ENCODE measurements at places on chromosomes 1 and 21.

- DNase-seq, result no peak
Observed at GRCh38 chr1:179825798-179826460, 51.7 kb downstream of the TOR1AIP2 start.

DNA sequence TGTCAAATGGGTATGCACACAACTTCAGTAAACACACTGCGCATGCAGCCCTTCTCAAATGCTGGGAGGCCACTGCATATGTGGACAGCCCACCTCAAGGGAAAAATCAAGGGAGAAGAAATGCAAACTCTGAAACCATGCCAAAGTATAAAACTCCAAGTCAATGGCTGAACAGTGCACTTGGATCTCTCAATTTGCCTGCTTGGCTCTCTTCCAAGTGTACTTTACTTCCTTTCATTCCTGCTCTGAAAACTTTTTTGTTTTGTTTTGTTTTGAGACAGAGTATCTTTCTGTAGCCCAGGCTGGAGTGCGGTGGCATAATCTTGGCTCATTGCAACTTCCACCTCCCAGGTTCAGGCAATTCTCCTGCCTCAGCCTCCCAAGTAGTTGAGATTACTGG is 18.8 kb upstream of the COP1 start:
- DNase-seq, result no peak

DNA sequence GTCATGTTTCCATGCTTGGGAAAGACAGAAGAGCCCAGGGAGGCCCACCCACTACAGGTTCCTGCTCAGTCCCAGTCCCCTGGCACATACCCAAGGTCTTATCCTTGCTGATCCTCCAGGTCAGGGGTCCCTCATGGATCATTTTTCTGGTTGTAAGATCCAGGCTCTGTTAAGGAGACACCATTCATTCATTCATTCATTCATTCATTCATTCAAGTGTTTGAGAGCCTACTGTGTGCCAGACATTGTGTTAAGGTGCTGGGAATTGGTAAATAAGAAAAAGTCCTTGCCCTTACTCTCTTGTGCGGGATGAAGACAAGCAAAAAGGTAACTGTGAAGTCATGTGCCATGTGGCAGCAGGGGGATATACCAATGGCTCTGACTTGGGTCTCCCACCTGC is 23.8 kb downstream of the LRRC71 start:
- no peak for DNase-seq

GRCh38 chr1:19066248-19066873 is 109.9 kb upstream of the IFFO2 start:
- peak; percentile 19 for DNase-seq

GRCh38 chr1:84164161-84164560 is 20.1 kb downstream of the PRKACB start:
- peak; percentile 26 for DNase-seq

- no peak for DNase-seq
Observed at GRCh38 chr1:36654586-36654985, 171.9 kb upstream of the CSF3R start.

DNA sequence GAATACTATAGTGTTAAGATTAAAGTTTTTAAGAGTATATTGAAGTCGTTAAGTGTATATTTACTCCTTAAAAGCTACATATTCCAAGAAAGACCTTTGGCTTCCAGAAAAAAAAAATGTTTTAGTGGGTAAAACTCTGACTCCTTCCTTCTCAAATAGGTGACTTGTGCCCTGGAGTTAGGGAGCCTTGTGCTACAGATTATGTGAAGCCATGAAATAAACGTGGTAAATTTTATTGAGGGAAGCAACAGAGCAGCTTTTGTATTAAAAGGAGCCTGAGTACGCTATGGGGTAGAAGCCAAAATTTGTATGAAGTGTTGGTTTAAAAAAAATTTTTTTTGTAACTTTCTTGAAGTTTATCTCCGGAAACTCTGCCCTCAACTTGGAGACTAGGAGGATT is 994 bp downstream of the RO60 start:
- no peak for DNase-seq

DNA sequence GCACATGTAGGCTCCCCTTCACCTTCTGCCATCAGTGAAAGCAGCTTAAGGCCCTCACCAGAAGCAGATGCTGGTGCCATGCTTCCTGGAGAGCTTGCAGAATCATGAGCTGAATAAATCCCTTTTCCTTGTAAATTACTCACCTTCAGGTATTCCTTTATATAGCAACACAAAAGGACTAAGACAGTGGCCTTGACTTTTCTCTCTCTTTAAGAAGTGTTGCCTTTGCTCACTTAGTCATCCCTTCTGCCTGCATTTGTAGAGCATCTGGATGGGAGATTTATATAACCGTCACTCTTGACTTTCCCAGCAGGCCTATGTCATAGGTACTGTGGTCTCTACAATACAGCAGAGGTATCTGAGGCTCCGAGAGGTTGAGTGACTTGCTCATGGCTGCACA is 3.7 kb downstream of the PCSK9 start:
- no peak for DNase-seq

GRCh38 chr1:176462674-176463378 is at the start of gene PAPPA2:
TSS of gene PAPPA2 (plus strand) at chr1:176463175. CDS start at chr1:176556323, 93,148 bp downstream.
- peak; percentile 31 for DNase-seq

GRCh38 chr1:87937831-87938395 is 609.2 kb downstream of the LMO4 start:
- no peak for DNase-seq

GRCh38 chr1:3290915-3291314 is 163.6 kb upstream of the ARHGEF16 start:
- DNase-seq, result no peak

DNA sequence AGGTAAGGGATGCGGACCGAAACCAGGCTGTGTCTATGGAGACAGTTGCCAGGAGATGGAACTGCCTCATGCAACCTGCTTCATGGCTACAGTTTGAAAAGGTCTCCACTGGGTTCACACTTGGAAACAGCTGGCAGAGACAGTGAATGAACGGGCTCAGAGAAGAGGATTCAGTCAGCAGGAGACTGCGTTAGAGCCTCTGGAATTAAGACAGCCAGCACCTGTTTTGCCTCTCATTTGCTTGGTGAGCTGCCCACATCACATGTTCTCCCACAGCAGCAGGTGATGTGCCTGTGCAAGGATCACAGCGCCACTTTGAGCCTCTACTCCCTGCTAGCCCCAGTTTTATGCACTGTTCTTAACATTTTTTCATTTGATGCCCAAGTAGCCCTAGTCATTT is 321.0 kb downstream of the PLPP3 start:
- DNase-seq, result no peak

GRCh38 chr1:155044812-155045657 is 6.1 kb upstream of the ADAM15 start:
- peak; percentile 84 for DNase-seq

DNA sequence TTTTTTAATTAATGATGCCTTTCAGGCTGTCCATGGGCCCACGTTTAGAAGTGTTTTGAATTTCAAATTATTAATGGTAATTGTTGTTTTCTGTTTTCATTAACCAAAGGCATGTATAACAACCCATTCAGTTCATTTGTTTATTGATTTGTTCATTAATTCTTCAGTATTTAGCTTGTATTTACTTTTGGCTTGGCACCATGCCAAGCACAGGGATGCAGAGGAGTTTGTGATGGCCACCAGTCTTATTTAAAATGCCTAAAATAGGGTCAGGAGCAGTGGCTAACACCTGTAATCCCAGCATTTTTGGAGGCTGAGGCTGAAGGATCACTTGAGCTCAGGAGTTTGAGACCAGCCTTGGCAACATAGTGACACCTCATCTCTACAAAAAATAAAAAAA is 75.3 kb downstream of the ROR1 start:
- DNase-seq, result no peak

GRCh38 chr1:24317956-24318614 is 1.1 kb upstream of the GRHL3 start:
- DNase-seq, result peak; percentile 46

DNA sequence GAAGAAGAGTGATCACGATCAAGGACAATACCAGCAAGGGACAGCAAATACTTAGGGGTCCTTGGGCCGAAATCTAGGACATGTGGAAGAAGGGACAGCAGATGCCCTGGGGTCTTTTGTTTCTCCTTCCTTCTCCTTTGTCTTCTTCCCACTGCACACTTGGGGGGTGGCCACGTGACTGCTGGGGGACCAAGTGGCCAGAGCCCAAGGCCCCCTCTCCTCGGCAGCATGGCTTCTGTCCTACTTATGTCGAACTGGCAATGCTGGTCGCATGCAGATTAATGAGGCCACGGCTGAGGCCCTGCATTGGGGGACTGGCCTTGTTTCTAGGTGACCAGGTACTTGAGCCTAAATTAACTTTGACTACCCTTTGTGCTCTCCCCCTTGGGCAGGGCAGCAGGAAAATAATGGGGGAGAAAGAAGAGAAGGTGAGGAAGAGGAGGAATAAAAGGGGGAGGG is 83.0 kb downstream of the GRIK3 start:
- DNase-seq, result no peak

DNA sequence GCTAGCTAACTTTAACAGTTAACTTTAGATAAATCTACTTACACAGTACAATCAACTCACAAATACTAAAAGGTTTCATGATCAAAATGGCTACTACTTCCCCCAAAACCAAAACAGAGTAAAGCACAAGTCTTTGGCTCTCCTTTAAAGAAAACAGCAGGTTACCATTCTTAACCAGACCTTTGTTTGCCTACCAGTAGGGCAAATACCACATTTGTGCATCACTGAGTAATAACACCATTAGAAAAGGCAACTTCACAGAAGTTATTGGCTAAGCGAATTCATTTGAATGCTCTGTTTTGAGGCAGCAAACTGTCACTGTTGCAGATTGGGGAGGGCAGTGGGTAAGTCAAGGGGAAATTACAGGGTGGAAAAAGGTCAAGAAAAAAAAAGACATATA is 17.3 kb upstream of the SERPINC1 start:
- no peak for DNase-seq

- peak; percentile 52 for DNase-seq
Observed at GRCh38 chr1:191993549-191993948, 164.7 kb upstream of the RGS18 start.

GRCh38 chr1:17958704-17959103 is 148.9 kb upstream of the IGSF21 start:
- no peak for DNase-seq

DNA sequence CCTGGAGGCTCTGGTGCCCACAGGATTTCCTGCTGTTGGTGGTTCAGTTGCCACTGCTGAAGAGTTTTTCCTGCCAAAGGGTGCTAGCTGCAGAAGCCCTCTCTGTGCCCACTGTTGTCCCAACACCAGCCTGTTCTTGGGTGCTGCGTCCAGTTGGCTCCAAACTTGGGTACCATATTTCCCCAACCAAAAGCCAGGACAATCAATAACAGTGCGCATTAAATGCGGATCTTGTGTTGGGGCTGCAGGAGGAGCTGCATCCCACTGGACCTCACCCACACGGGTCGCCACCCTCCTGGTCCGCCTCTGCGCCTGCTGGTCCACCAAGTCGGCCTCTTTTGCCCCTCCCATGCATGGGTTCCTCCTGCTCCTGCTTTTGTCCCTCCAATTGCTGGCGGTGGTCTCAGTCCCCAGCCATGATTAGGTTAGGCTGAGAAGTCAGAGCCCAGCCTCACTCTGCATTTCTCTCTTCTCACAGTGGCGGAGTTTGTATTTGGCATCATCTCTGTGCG is 9.8 kb downstream of the ABCG1 start:
- DNase-seq, result no peak

DNA sequence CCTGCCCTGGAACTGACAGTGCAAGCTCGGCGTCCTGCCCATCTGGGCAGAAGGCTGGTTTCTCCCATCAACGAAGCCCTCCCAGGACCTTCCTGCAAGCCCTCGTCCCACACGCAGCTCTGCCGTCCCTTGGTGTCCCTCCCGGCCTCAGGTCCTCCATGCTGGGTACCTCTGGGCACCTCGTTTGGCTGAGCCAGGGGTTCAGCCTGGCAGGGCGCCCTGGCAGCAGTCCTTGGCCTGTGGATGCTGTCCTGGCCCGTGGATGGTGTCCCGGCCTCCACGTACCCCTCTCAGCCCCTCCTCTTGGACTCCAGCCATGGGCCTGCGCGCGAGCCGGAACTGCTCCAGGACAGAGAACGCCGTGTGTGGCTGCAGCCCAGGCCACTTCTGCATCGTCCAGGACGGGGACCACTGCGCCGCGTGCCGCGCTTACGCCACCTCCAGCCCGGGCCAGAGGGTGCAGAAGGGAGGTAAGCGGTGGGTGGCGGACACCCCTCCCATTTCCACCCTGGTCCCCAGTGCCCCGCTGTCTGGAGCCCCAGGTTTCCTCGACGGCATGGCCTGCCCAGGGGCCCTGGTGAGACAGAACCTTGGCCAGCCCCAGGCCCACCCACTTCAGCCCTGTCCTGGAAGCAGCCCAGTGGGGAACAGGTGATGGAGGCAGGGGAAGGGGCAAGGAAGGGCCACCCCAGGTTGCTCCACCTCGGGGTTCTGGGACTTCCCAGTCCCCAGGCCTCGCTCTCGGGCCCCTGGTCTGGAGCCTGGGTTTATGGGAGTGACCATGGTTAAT is 3.5 kb downstream of the TNFRSF14 start:
- DNase-seq, result no peak

GRCh38 chr1:88284066-88284465 is 400.0 kb upstream of the PKN2 start:
- DNase-seq, result peak; percentile 12

DNA sequence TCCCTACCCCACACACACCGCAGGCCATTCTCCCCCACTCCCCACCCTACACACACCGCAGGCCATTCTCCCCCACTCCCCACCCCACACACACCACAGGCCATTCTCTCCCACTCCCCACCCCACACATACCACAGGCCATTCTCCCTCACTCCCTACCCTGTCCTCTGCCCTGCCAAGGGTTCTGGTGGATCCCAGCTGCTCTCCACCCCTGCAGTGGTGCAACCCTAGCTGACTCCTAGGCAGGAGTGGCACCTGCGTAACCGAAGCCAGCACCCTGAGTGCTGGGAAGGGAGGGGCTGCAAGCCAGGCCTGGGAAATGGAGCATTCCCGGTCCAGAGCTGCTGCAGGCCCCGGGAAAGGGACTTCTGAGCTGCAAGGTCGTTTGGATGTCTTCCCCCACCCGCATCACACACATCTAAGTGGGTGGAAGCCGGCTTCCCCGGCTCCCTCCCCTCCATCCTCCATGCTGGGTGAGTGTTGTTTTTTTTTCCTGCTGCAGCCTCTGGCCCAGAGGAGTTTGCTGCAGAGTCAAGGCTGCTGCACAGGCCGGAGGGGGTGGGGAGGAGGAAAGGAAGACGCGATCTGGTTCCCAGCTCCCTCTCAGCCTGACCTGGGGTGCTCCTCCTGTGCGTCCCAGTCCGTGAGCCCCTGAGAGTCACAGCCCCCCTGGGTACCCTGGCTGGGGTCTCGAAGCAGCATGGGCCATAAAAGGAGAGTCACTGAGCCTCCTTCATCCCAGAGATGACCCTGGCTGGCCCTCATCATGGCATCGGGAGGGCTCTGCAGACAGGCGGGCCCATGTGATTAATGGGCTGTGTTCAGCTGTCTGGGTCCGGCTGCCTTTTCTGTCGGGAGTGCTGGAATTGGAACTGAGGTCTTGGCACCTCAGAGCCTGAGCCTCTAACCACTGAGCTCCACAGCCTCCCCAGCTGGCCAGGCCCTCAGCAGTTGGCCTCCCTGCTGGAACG is 16.1 kb downstream of the H6PD start:
- DNase-seq, result no peak
